ENCODE measurements at places on chromosomes 4 and X. TPM values are rescaled to one million over a fixed set of nuclear protein-coding genes. Genes with fewer than 3 reads are reported as not detected.

Gene ADRA2C
- not detected for total RNA-seq

Gene DRP2
- 1.3 TPM for total RNA-seq

Gene PF4V1
- total RNA-seq = not detected

Gene ADH1A
- total RNA-seq = not detected

Gene OSTC
- total RNA-seq = 282 TPM

Gene SH2D1A
- not detected for total RNA-seq
